ENCODE measurements at places on chromosomes 1 and 21.

- no peak for DNase-seq
Observed at GRCh38 chr1:203706444-203706843, 58.5 kb upstream of the LAX1 start.

DNA sequence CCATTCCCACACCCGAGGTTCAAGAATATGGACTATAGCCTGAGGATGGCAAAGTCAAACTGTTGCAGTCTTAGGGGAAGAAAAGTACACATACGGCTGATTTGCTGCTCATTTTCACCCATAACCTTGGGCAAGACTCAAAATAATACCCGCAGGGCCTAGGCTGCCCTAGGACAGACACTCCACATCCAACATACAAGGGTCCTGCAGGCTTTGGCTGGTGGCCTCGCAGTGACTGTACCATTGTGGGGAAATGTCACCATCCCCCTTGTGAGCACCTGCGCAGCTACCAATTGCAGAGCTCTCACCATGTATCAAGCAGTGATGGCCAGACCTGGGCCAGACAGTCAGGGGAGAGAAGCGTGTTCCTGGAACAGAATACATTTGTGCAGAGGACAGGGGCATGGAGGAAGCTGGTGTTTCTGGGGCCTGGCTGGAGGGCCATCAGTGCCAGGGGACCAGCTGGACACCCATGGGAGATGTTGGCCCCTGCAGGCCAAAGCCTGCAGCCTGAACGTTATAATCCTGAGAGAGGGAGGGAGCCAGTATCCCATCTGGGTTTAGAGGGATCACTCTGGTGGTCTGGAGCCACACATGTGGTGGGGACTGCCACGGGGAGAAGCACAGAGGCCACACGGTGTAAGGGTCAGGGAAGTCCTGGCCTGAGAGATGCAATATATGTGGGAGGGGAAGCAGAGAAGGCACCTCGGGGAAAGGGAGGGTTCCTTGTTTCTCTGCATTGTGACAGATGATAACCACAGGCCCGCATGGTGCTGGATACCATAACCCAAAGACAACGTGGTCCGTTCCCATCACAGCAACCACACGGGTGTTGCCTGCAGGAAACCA, 101.2 kb downstream of the GLIS1 start:
- no peak for DNase-seq

DNA sequence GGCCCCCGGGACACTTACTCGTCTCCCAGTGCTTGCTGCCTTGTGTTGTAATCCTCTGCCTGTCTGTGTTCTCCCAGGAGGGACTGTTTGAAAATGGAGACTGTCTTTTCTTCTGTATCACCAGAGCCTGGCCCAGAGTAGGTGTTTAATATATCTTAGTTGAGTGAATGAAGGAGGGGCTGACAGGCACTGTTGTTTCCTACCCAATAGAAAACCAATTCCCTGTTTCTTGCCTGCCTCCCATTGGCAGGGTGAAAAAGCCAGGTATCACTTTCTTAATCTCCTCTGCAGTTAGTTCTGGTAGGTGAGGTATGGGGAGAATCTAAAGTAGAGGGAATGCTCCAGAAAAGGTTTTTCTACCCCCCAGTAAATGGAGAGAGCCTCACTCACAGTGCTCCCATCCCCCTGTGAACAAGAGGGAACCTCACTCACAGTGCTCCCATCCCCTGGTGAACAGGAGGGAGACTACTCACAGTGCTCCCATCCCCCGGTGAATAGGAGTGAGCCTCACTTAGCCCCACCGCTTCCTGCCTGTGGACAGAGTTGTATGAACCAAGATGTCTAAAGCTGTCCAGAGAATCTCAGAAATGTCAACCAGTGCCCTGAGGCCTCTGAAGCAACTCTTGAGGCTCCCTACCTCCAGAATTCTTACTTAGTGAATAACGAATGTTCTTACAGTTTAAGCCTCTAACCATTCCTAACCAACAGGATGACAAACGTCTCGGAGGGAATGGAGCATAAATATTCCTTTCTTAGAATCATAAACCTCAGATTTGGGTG, at the start of gene GJA5:
Gene GJA5 (minus strand): TSS at position 122 of the 780 bp plus-strand sequence. CDS start 1,364 bp downstream, outside the sequence.
- DNase-seq, result no peak

DNA sequence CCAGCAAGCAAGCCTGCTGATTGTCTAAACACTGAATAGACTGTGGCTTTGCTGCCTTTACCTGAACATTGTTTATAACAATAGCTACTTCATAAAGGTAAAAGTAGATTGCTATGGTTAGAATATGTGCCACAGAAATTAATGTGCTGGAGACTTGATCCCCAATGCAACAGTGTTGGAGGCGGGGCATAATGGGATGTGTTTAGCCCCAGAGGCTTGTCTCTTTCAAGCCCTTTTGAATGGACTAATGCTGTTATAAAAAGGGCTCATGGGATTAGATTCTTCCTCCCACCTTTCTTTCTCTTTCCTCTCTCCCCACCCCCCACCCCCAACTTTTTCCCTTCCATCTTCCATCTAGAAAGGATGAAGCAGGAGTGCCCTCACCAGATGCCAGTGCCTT, 80.2 kb upstream of the PPP2R5A start:
- no peak for DNase-seq

DNA sequence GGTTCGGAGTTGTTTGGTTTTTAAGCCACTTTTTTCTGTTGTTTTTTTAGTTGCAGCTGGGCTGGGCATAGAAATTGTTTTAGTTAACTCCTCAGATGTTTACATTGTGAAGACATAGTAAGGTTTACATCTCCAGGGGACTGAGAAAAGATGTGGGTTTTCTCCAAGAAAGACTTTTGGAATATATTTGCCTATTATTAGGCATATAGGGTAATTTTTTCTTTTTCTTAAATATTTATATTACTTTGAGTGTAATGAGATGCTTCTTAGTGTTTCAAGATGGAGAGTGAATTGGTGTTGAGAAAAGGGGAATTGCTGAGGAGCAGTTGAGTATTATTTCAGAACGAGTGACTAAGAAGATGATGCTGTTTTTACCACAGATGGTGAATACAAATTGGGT, 26.6 kb upstream of the PIGK start:
- no peak for DNase-seq

GRCh38 chr1:38690790-38691449, 168.7 kb downstream of the RRAGC start:
- no peak for DNase-seq

DNA sequence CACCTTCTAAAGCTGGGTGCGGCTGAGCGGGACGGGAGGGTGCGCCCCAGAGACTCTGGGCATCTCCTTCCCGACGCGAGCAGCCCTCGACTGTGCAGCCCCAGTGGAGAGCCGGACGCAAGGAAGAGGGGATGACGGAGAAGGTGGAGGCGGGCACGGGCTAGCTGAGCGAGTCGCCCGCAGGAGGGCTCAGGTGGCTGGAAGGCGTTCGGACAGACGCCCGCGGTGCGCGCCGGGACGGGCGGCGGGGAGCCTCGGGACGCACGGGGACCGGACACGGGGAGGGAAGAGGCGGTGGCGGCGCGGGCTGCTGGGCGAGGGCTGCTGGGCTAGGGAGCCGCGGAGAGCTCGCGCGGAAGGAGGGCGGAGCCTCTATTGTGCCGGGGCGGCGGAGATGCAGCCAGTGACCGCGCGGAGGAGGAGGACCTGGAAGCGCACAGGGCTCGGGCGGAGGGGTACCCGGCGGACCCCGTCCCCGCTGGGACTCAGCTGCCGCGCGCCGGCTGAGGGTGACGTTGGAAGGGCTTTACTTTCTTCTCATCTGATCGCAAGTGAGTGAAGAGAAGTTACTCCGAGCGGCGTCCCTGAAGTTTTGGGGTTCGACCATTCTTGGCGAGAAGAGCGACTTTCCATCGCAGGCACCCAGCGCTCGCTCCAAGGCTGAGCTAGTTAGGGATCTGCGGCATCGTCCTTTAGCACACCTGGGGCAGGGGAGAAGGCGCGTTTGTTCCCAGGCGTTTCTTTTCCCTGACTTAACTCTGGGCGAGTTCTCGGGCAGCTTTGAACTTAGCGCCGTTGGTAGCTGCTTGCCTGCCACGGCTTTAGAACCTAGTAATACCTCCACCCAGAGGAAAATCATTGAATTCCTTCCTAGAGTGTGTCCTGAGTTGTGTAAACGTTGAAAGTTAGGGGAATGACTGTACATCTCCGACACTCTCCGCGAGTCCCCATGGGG, at the start of gene OLFML2B:
Gene OLFML2B (minus strand): TSS at position 323 of the 955 bp plus-strand sequence. CDS start 439 bp downstream, outside the sequence.
- DNase-seq, result no peak

GRCh38 chr1:232988572-232989040, 38.2 kb downstream of the NTPCR start:
- no peak for DNase-seq

DNA sequence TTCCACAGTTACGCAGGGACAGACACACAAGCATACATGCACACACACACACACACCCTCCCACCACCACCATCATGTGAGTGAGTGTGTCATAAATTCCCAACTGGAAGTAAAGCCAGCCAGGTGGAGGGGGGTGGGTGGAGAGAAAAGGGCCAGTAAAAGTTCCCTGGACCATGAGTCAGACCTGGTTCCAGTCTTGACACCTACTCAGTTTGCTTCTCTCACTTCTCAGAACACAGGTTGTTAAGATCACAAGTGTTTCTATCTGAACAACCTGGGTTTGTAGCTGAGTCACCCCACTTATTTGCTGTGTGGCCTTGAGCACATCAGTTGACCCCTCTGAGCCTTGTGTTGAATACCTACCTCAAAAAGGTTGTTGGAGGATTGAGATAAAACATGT, 9.6 kb downstream of the EPHA10 start:
- no peak for DNase-seq

DNA sequence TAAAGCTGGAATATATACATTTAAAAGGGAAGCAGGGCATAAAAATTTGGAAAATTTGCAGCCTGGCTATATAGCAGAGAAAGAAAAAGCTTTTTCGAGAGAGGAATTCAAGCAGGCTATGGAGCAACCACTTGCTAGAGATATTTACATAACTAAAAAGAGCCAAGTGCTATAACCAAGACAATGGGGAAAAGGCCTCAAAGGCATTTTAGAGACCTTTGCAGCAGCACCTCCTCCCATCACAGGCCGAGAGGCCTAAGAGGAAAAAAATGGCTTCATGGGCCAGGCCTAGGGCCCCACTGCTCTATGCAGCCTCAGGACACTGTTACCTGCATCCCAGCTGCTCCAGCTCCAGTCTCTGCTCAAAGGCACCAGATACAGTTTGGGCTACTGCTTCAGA, 37.0 kb downstream of the CAPN9 start:
- DNase-seq, result no peak

DNA sequence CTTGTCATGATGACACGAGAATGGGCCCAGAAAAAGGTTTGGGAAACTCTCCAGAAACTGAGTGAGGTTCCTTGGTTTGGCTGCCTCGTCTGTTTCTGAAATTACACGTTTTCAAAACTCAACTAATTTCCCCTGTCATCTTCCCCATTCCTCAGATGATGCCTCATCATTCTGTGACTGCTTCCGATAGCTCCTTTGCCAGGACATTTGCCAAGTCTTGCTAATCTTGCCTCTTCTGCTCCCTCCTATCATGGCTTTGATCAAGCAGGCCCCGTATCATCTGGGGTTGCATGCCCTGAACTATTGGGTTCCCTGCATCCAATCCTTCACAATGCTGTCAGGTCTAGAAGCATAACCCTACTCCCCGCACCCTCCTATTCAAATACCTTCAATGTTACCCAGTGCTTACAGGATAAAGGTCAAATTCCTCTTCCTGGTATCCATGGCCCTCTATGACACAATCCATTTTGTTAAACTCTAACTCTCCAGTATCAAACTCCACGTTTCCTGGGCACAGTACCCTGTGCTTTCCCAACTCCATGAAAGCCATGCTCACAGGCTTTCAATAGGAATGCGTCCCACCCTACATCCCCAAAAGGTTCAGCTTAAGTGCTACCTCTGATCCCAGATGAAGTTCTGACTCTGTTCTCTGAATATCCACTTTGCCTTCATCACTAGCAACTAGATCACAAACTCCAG, 22.2 kb upstream of the TMEM200B start:
- DNase-seq, result no peak

DNA sequence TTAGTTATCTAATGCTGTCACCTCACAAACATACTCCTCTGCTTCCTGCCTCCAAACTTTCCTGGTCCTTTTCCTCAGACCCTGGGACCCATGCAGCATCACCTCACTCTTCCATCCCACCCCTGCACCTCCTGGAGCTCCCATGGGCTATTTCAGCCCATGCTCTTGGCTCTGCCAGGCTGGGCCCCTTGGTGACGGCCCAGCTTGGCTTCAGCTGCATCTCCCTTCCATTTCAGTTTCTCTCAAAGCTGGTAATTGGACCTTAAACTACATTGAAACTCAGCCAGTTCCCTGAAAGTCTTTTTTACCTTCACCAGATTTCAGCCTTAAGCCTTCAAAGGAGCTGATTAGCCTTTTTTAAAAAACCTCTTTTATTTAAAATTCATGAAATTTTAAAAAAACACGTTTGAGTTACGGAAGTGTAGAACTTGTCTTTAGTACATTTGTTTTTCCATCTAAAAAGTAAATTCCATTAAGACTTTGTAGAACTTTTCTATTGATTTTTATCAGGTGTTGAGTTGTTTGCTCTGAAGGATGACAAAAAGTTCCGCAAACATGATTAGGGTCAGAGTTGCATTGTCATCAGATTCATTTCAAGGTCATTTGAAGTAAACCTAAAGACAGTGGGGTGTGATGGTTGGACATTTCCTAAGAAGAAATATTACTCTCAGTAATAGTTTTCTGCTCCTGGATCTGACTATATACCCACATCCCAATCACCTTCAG, 33.5 kb downstream of the AGT start:
- DNase-seq, result no peak

DNA sequence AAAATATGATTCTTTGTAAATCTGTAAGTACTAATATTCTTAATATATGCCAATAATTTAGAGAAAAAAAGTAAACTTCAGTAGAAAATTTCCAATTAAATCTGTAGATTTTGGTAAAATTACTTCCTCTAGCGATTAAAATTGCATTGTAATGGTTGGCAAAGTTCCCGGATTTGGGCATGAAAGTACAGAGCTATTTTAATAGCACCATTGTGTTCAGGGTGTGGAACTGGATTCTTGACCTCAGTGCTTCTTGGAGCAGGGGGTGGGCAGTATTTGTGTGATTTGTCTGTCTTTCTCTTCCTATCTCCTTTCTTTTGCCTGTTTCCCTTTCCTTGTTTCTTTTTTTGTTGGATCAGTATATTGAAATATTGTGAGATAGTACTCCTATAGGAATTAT, 72.1 kb downstream of the DNM3 start:
- DNase-seq, result no peak

DNA sequence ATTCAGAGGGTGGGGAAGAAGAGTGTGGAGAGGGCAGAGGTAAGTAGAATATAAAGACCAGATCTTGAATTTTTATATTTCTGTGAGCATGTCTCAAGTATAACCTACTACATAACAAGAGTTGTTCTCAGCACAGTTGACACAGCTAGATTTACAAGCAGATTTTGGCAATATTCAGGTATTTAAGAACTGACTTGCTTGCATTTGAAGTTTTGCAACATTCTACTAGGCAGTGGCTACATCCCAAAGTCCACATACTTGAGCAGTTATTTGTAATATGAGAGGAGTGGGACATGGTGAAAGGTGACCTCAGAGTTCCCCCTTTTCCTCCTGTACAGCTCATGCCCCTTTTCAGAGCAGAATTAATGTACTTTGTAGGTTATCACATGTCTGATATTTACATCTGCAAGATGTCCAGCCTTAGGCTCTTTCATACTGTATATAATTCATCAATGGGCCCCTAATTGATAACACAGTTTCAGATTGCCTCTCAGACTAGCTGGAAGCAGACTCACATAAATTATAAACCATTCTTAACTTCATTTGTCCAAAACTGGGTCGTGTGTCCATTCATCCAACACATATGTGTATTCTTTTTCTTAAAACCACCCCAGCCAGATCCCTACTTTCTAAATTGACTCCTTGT, 136.7 kb upstream of the RAVER2 start:
- DNase-seq, result no peak

- DNase-seq, result no peak
Observed at GRCh38 chr1:227136210-227136820, 182.0 kb downstream of the CDC42BPA start.
